ENCODE measurements at places on chromosomes 11 and 22.

DNA sequence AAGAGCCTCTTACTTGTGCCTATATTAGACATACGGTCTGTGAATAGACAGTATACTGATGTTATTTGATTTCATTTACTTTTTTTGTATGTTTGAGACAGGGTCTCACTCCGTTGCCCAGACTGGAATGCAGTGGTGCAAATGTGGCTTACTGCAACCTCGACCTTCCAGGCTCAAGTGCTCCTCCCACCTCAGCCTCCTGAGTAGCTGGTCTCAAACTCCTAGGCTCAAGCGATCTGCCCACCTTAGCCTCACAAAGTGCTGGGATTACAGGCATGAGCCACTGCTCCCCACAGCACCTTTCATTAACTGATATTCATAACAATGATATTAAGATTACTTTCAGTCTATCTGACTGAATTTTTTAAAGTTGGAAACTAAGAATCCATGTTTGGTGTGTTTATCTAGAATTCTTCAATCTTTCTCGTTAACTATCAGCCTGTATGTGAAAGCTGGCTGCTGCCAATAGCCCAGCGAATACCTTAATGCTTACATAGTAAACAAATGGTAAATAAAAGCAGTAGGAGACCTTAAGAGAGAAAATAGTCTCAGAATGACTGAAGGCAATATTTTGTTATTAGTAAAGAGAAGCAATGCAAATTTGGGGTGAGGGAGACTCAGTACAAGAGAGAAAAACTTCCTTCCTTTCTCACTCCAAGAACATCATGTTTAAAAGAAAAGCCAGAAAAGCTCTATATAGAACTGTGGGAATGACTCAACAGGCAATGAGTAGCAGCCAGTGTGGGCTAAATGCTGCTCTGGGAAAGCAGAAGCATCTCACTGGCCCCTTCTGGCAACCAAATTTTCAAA is 101.9 kb downstream of the MRTFA start:
- no peak for DNase-seq

- no peak for DNase-seq
Observed at GRCh38 chr22:41801147-41801819, 804 bp downstream of the CCDC134 start.

DNA sequence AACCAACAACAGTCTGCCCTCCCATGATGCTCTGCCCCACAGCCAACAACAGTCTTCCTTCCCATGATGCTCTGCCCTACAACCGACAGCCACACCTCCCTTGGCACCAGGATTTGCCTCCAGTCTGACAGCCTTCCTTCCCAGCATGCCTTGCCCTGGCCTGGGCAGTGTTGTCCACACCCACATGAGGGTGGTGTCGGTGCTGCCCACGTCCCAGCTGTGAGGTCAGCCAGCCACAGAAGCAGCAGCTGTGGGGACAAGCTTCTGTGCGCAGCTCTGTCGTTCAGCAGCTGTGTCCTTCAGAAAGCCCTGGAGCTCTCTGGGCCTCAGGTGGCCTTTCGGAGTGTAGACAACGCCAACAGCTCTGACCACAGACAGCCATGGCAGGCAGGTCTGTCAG is 1378.9 kb downstream of the BRD1 start:
- DNase-seq, result no peak

DNA sequence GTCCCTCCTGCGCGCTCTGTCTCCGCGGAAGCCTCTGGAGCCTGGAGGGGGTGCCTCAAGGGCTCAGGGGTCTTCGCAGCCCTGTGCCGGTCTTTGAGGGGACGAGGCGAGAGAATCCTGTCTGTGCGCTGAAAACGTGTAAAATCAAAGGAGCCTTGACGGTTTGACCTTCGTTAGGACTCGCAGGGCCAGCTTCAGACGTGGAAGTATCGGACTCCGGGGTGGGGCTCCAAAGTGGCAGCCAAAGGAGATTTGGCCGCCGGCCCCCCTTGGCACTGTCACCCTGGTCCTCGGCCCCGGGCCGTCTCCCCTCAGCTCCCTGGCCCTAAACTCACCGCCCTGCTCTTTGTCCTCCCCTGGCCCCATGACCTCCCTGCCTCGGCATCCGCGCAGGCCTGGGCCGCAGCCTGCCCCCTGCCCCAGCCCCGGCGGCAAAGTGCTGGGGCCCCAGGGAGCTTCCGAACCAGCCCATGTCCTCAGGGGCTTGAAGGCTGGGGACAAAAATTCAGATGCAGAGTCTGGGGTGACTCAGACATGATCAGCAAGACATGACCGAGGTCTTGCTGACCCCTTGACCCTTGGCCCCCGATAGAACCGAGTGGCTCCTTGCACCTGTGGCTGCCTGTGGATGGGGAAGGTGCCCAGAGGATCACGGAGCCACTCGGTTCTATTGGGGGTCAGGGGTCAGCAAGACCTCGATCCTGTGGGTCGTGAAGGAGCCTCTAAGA is 6.9 kb upstream of the PHRF1 start:
- no peak for DNase-seq

- DNase-seq, result no peak
Observed at GRCh38 chr22:40238425-40239344, 61.0 kb downstream of the TNRC6B start.

GRCh38 chr11:37141707-37142106 is 543.7 kb upstream of the RAG2 start:
- no peak for DNase-seq
